NCI-H524 treated with DMSO at 0.1 percent for 48 hours (cell line): ENCODE measurements at places on chromosomes 6 and 20.
A peak's percentile ranks its signal among the peaks of the same experiment; 100 is the strongest.

- no peak for DNase-seq
Measured at GRCh38 chr20:8393381-8393780, 261.3 kb downstream of the PLCB1 start.

- DNase-seq = no peak
Measured at GRCh38 chr6:14119784-14120183, 2.2 kb downstream of the CD83 start.

GRCh38 chr6:163420289-163420614 is 5.7 kb downstream of the QKI start:
- no peak for DNase-seq

DNA sequence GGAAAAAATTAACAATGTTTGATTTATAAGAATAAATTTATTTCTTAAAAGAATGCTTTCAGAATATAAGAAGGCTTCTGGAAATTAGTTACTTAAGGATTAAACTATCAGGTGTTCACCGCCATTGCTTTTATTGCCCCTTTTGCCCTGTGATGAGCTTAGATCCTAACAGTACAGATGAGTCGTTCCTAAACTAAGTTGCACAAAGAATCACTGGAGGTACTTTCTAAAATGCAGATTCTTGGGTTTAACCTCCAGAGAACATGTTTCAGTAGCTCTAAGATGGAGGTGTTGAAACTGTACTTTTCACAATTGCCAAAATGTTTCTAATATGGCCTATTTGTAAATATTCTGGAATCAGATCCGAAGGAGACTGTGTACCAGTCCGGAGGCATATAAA is 211.9 kb downstream of the GMDS start:
- DNase-seq = no peak

GRCh38 chr6:26401389-26401986 is 587 bp upstream of the BTN3A1 start:
- no peak for DNase-seq

DNA sequence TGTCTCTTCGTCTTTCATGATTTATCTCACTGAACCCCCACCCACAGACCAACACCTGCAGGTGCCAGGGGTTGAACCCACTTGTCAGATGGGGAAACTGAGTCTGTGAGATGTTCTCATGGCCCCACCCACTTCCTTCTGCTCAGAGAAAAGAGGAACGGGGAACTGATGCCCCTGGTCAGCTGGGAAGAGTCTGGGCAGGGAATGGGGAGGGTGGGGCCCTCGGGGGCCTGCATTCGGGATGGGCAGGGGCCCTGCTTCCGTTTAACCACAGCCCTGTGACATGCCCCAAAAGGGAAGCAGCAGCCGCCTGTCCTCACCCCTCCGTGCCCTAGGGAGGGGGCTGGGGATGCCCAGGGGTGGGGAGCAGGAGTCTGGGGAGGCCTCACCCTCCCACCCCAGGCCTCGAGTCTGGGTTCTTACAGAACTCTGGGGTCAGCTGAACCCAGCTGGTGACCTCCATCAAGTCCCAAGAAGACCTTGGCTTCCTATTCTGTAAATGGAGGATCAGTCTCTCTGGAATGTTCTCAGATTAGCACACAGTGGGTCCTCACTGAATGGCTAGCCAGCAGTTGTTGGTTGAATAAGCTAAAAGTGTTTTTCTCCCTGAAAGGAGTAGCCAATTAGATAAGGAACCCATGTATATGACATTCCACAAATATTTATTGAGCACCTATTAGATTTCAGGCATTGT is 81.5 kb downstream of the CEBPB start:
- no peak for DNase-seq

GRCh38 chr6:52534966-52535390 is 41.9 kb downstream of the TRAM2 start:
- no peak for DNase-seq

DNA sequence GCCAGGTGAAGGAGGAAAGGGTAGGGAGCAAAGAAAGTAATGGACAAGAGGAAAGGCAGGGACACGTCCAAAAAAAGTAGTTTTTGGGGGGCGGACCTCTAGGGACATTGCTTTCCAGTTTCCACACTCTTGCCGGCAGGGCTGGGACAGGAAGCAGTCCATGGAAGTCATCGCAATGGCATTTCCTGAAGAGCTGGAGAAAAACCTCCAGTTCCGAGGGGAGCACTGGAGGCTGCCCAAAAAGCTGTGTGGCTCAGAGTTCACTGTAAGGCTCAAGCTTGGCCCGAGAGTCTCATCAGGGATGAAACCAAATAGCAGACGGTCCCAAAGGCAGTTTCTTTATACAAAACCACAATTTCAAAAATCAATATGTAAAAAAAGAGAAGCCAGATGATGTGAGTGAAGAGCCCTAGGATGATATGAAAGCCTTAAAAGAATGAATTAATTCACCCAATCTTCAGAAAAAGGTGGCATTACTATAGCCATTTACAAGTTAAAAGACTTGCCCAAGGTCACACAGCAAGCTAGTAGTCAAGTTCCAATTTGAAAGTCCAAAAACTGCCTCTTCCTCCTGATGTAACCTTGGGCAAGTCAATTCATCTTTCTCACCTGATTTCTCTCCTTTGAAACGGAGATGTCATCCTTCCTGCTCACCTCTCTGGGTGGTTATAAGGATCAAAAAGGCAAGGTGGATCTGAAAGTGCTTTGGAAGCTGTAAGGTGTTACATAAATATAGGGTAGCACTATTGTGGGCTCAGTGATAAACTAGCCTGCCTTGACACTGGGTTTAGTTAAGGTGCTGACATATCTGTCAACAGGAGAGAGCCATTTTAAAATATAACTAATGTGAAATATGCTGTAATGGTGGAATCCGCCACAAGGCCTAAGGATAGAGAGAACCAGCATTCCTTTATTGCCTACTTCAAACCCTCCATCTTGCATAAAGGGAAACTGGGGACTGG is 9.1 kb downstream of the BCL2L1 start:
- DNase-seq = no peak

DNA sequence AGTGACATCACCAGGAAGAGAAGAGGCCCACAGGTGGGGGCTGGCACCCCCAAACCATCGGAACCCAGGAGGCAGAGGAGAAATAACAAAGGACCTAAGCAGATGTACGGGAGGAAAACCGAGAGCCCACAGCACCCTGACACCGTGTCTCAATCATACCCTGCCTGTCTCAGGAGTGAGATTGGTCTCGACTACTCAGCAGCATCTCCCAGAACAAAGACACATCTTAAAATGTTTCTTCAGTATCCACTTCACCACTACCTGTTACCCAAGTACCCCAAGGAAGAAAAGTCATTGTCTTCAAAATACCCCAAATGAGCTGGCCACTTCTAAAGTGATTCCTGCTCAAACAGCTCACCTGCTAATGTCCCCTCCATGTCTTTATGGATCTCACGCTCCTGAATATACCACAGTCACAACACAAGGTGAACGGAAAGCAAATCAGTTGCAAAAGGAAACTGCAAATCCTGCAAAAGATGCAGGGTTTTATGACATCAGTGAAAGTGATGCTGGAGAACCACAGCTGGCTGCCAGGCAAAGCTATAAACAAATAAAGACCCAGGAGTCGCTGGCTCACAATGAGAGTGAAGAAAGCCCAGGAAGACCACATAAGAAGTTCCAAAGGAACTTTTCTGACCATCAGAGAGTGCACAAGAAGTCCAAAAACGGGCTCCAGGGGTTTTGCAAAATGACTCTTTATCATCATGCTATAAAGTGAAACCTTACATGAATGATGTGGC is 44.1 kb downstream of the PREX1 start:
- DNase-seq = no peak

- no peak for DNase-seq
Measured at GRCh38 chr20:43752561-43753301, 25.9 kb upstream of the GTSF1L start.

- DNase-seq = no peak
Measured at GRCh38 chr20:63652192-63652980, 838 bp downstream of the STMN3 start.

DNA sequence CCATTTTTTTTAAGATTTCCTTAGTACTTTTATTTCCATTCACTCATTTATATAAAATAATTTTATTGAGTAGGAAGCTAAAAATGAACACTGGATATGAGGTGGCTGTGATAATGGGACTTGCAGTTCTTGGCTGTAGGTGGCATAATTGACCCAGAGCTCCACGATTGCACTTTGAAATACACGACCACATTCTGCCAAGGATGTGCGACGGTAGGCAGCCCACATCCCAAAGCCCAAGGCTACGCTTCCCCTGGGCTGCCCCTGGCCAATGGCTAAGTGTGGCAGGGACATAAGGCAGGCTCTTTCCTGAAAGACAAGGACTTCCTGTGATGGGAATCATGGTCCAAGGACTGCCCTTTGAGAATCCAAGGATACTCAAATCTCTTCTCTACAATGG is 43.7 kb upstream of the ADTRP start:
- DNase-seq = no peak

DNA sequence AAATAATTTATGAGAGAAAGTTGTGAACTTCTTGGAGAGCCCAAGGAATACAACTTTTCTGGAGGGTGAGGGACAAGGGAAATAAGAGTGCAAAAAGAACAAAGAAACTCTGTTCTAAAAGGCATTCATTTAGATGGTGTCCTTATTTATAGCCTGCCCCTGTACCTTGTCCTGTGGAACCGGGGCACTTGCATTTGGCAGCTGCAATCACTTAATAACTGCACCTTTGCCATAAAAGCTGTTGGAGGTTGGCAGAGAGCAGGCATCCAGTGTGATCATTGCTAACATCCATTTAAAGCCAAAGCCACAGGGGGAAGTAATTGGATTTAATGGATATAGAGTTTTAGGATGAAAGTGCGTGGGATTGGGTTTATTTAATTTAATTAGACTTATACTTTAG is 50.8 kb upstream of the SGK1 start:
- no peak for DNase-seq

- DNase-seq = no peak
Measured at GRCh38 chr6:92617721-92618120, 801.6 kb downstream of the EPHA7 start.

DNA sequence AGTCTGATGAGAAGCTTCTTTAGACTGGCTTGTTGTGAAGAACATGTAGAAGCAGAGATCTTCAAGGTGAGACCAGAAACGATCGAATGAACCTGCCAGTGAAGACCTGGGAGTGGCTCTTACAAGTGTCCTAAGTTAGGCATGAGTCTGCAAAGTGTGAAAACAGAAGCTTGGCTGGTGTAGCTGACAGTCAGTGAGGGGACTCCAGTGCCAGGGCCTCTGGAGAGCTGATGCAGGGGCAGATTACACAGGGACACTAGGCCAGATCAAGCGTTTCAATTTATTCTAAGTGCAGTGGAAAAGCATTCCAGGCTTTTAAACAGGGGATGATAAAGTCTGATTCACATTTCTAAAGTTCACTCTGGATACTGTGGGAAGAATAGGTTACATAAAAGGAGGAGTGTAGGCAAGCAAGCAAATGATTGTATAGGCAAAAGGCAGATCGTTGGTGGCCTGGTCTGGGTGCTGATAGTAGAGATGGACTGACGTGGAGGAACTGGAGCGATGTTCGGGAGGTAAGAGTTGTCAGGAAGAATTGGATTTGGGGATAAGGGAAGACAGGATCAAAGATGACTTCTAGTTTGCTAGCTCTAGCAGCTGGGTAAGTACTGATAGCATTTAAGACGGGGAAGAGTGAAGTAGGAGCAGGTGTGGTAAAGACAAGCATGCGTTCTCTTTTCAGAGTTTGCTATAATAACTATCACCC is 133.5 kb downstream of the MAN1A1 start:
- no peak for DNase-seq

DNA sequence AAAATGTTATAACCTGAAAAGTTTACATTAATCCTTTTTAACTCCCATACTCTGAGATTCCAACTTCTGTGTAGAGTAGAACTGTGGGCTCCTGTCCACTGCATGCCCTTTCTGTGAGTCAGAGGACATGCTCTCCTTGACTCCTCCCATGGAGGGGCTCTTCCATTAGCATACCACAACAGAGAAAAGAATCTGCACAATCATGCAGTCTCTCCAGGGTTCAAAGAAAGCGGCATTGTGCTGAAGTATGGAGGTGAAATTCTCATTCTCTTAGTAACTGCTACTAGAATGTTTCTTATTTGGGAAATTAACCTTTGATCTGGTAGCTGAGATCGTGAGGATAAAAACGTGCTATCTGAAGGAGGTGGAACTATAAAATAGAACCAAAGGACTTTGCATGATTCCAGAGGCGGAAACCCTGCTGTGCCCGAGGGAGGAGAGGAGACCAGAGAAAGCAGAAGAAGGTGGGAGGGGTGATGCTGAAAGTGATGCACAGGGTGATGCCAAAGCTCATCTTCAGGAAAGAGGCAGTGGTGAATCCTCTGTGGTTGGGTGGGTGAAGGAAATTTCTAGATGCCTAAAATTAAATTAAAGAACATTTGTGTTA is 202.2 kb upstream of the PCSK2 start:
- DNase-seq = no peak

GRCh38 chr6:161301338-161301737 is 27.5 kb upstream of the AGPAT4 start:
- no peak for DNase-seq

DNA sequence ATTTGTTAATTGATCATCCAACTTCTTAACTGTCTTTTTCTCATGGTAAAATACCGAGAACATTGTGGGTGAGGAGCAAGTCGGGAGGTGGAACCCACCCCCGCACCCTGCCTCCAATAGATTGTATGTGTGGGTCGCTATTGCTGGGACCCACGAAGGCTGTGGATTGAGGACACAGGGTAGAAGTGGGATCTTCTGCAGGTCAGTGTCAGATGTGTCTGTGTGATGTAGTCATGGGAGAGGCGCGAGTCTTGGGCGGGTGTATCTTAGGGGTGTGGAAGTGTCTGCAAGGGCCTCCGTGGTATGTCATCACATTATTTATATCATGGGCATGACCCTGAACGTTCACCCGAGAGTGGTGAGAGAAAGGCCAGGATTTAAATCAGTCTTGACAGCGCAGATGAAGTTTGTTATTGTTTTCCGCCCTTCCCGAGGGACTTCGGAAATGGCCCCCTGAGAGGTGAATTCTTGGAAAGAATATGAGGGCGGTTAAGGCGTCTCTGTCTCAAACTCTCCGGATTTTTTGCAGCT is 472 bp upstream of the PAQR8 start:
- DNase-seq = no peak

DNA sequence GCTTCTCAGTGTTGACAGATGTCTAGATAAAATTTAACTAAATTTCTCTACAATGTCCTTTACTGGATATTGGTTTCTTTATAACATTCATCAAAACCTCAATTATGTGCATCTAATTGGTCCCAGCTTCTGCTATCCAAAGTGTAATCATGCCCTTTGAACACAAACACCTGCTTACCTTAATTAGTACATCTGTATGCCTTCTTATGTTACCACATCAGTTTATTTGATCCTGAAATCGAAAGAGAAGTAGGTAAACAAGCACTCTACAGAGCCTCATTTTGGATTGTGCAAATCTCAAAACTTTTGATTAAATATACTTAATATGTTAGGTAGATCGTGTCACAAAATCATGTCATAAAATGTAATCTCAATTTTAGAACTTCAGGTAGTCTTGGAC is 36.5 kb downstream of the TAB2 start:
- peak; percentile 13 for DNase-seq

DNA sequence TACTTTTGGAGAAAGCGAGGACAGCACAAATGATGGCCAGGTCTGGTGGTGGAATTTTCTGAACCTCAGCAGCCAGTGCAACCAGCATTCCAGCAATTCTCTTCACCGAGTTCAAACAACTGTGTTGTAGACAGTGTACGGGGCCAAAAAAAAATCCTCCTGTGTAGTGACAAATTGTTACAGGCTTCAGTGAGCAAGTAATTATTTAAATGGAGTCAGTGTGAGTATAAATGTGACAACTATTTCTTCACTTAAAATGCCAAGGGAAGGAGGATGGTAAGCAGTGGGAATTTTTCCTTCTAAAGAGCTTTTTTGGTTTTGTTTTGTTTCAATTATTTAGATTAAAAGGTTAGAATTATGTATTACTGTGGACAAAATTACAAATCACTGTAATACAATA is 154.1 kb downstream of the TMEM242 start:
- DNase-seq = no peak
